ENCODE measurements at places on chromosomes 3 and 15.

GRCh38 chr3:127889461-127889863 lies 25.6 kb upstream of the KBTBD12 start:
- DNase-seq, result no peak

GRCh38 chr3:73521734-73522336 lies 102.9 kb downstream of the PDZRN3 start:
- no peak for DNase-seq

- DNase-seq, result no peak
Measured at GRCh38 chr15:62821384-62822131, 221.0 kb upstream of the TPM1 start.

GRCh38 chr3:97181704-97182103 lies 367.3 kb downstream of the EPHA6 start:
- DNase-seq, result no peak

- DNase-seq, result no peak
Measured at GRCh38 chr3:39639344-39640236, 169.8 kb upstream of the MYRIP start.

DNA sequence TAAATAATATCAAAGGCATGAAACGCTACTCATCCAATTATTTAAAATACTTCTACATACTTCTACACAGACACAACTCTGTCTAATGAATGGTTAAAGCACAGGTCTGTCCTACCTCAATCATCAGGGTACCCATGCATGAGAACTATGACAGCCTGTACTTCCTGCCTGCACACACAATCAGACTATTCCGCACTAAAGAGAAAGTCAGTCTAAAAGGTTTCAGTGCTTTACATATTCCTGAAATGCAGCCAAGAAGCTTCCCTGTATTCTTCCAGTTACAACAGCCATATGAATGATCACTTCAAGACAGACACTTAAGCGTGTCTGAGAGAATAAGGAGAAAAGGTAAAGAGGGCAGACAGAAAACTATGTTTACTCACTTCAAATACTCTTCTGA lies 58.8 kb downstream of the TUBGCP4 start:
- no peak for DNase-seq

DNA sequence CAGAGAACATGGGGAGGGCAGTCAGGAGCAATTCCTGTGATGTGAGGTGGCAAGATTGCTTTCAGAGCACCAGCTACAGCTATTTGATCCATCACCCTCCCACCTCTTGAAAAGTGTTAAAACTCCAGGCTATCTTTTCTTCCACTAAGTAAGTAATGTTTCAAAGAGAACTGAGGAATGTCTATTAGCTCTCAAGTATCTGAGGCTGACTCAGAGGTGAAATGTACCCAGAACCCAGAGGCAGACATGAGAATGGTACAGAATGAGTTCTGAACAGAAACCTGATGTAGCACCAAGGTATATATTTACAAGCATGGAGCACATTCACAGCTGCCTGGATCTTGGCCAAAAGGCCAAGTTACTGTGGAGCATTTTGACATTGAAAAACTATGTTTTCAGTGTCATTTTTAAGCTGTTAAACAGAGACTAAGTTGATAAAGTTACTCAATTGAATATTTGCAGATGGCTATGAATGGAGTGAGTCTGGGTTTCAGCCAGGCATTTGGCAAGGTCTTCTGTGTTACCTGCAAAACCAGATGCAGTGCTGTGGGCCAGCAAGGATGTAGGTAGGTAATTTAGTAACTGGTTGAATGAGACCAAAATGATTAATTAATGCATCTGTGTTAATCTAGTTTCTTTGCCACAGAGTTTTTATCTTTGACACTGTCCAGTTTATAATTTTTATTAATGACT lies 227.7 kb upstream of the CD96 start:
- DNase-seq, result no peak

- no peak for DNase-seq
Measured at GRCh38 chr15:67186226-67186649, 68.2 kb downstream of the AAGAB start.

- DNase-seq, result no peak
Measured at GRCh38 chr3:128392818-128393544, 73.7 kb downstream of the DNAJB8 start.

DNA sequence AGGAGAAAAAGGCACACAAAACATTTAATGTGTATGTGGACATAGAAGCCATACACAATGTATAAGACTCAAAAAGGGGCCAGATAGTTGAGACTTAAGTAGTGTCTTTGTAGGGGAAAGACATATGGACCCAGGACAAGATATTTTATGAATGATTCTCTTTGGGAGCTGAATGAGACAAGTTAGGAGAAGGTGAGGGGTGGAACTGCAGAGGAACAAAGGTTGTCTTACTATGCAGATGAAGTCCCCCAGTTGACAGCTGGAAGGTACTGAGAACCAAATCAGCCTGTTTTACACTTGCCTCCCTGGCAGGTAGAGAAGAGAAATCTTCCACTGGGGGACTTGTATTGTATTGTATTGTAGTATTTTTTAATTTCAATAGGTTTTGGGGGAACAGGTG lies 14.9 kb upstream of the GCNT3 start:
- DNase-seq, result no peak

GRCh38 chr3:149812165-149812605 lies 830 bp upstream of the RNF13 start:
- DNase-seq, result no peak

GRCh38 chr3:53694666-53695323 lies 151.4 kb downstream of the CHDH start:
- no peak for DNase-seq

GRCh38 chr15:57509126-57509525 lies 82.6 kb upstream of the MYZAP start:
- DNase-seq, result no peak

- no peak for DNase-seq
Measured at GRCh38 chr15:94100863-94101262, 130.5 kb upstream of the MCTP2 start.

- DNase-seq, result no peak
Measured at GRCh38 chr15:82730022-82730530, 20.4 kb upstream of the AP3B2 start.

GRCh38 chr3:60017631-60018030 lies 967.8 kb upstream of the CFAP20DC start:
- DNase-seq, result peak; percentile 97

GRCh38 chr3:187737006-187737367 lies 8.3 kb downstream of the BCL6 start:
- DNase-seq, result no peak

DNA sequence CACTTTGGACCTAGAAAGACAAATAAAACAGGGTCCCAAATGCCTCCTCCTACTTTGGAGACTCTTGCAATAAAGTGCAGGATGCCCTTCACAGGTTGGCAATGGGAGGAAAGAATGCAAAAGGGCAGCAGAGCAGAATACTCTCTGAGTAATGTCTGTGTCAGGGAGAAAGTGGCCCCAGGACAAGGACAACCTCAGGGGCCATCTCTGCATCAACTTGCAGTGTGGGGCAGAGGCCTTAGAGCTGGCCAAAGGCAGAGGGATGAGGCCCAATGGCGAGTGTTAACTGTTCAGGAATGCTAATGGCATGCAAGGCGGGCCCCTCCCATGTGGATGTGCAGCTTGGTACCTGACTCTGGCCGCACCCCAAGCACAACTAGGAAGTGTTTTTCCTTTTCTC lies 8.4 kb downstream of the UPK1B start:
- no peak for DNase-seq

- DNase-seq, result no peak
Measured at GRCh38 chr3:18301781-18302180, 123.4 kb downstream of the SATB1 start.

DNA sequence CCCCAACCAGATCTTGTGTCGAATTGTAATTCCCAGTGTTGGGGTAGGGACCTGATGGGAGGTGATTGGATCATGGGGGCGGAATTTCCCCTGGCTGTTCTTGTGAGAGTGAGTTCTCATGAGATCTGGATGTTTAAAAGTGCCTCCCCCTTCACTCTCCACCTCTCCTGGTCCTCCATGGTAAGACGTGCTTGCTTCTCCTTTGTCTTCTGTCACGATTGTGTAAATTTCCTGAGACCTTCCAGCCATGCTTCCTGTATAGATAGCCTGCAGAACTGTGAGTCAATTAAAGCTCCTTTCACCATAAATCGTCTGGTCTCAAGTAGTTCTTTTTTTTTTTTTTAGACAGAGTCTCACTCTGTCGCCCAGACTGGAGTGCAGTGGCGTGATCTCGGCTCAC lies 42.3 kb downstream of the NR1D2 start:
- DNase-seq, result no peak

DNA sequence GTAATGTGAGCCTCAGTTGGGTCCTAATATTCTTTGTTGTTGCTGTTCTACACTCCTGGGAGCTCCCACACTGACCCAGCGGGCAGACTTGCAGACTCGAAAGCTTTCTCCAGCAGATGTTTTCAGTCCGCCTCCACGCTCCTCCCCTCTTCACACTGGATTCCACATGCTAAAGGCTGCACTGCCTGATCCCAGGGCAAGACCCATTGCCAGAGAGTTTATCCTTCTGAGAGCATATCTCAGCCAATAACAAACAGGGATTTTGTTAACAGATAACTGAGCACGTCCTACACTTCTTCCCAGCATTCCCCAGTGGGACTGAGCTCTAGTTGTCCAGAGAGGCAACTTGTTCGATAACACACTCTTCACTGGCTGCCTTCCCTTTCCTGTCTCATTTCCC lies 8.0 kb upstream of the COL6A6 start:
- DNase-seq, result no peak

DNA sequence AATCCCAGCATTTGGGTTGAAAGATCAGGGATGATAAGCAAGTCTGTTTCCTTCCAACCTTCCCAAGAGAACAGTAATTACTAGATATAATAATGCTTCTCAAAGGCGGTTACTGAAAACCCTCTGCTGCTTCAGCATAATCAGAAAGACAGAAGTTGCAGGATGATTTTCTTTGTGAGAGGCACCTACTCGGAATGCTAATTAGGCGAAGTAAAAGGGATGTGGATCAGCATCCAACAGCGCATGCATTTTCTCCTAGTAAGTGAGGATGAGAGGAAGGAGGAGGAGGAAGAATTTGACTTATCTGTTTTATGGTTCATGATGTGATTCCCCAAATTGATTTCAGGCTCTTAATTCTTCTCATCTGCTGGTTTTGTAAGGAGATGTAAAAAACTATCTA lies 118.0 kb downstream of the CACNA2D3 start:
- DNase-seq, result no peak

- no peak for DNase-seq
Measured at GRCh38 chr3:14894085-14894484, 53.3 kb upstream of the NR2C2 start.

- no peak for DNase-seq
Measured at GRCh38 chr3:157423337-157423736, 13.3 kb upstream of the PTX3 start.

GRCh38 chr3:60085649-60086048 lies 1035.8 kb upstream of the CFAP20DC start:
- DNase-seq, result no peak

DNA sequence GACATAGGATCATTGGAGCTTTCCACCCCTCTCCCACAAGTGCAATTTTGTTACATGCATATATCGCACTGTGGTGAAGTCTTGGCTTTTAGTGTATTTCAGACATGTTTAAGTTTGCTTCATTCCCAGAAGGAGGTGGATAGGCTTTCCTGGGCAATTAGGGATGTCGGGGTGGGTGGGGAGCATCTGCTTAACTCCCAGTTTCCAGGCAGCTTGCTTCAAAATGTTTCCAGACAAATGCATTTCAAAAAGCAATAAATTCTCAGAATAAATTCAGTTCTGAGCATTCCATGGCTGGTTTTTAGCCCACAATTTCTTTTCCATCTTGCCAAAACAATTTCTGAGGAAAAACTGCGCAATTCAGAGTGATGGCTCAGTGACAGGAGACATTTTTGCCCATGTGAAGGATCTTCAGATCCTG lies 227.7 kb upstream of the ZPLD1 start:
- no peak for DNase-seq

DNA sequence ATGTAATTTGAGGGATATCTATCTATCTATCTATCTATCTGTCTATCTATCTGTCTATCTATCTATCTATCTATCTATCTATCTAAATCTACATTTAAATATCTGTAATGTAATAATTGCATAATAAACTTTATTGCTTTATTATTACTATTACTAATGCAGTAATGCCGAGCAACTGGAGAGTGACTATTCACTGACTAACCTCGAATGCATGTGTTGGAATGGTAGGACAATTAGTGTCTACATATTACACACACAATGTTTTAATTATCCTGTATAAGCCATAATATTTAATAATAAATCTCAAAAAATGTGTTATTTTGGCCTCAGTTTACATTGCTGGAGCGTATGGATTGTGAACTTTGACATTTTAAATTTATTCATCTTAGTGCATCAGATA lies 25.2 kb upstream of the CNTN3 start:
- no peak for DNase-seq

DNA sequence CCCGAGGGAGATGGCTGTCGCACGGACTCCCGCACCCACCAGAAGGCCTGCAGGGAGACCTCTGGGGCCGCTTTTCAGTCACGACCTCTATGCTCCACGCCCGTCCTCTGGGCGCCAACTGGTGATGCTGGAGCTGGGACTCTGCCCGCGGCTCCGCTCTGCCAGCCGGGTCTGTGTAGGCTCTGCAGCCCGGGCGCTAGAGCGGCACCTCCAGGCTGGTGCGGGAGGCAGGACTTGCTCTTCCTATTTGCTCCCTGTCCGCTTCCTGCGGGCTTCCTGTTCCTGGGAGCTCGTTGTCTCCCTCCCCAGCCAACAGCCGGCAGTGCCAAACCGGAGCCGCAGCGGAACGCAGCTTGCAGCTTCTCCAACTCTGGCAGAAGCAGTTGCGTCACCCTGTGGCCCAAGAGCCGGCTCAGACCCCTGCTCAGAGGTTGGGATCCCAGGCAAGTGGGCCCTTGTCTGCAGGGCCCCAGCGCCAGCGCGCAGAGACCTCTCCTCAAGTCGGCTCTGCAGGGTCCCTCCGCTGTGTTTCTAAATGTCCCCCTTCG lies 285.9 kb downstream of the XXYLT1 start:
- DNase-seq, result no peak

GRCh38 chr3:78565712-78566111 lies 1202.1 kb downstream of the ROBO1 start:
- DNase-seq, result no peak

GRCh38 chr3:126117786-126118185 lies 33.9 kb upstream of the SLC41A3 start:
- no peak for DNase-seq

- DNase-seq, result no peak
Measured at GRCh38 chr15:74423431-74424257, 10.1 kb downstream of the SEMA7A start.

DNA sequence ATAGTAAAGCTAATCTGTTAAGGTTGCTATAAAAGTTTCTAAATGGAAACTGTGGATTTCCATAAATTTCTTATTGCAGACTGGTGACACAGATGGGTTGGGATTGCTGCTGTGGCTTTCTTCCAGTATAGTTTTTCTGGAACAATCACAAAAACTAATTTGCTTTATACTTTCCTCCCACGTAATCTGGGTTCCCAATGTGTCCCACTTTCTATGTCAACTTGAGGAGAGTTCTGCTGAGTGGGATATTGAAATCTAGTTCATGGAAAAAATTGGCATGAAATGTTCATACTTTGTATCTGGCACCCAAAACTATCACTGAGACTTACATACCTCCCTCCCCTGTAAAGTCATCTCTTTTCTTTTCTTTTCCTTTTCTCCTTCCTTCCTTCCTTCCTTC lies 126.8 kb downstream of the TGFBR2 start:
- DNase-seq, result no peak

- DNase-seq, result no peak
Measured at GRCh38 chr15:51283026-51283425, 55.4 kb downstream of the CYP19A1 start.

Data from T-helper 2 cell (primary cell).